ENCODE measurements at places on chromosomes 3 and 15.

GRCh38 chr15:28956491-28956890 lies 70.7 kb downstream of the APBA2 start:
- DNase-seq, result no peak

DNA sequence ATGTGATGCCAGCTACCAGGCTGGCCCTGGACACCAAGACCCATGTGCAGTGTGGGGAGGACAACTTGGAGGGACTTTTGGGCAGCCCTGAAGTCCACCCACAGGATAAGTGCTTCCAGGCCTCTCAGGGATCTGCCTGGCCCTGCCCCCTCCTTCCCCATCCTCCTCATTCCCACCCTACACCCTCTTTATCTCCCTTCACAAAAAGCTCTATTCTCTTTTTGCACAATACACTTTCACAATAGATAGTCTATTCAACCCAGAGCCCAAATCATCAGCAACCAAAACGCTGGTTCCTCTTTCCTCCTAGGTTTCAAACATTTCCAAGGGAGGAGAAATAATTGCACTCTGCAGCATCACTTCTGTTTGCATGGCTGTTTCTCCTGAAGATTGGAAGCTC lies 7.8 kb upstream of the ZNF710 start:
- no peak for DNase-seq

- no peak for DNase-seq
Measured at GRCh38 chr3:10361375-10361774, 40.5 kb upstream of the SEC13 start.

GRCh38 chr3:126519506-126520455 lies 2.2 kb upstream of the UROC1 start:
- no peak for DNase-seq

GRCh38 chr3:114122027-114122709 lies 56.7 kb downstream of the DRD3 start:
- no peak for DNase-seq

- no peak for DNase-seq
Measured at GRCh38 chr3:20488151-20488550, 302.1 kb upstream of the SGO1 start.
